NCI-H345 (cell line): ENCODE measurements at places on chromosomes 5 and 9.

GRCh38 chr5:96381526-96381925 is 51.5 kb downstream of the PCSK1 start:
- peak; percentile 66 for DNase-seq

DNA sequence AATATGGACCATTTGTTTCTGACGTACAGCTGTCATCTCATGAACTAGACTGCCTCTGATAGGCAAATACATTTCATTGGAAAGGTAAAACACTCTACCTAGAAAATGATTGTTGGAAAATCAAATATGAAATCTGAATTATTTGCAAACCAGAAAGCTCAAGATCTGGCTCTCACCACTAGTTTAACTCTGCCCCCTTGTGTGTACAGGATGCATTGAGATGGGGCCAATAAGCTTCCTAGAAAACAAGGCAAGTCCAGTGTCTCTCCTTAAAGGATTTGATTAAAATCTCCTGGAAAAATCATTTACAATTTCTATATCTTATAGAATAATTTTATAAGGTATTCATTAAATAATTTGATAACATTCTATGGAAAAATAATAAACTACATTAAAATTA is 311.9 kb upstream of the ANKH start:
- no peak for DNase-seq

GRCh38 chr9:27496135-27496504 is 28.0 kb upstream of the IFNK start:
- no peak for DNase-seq

DNA sequence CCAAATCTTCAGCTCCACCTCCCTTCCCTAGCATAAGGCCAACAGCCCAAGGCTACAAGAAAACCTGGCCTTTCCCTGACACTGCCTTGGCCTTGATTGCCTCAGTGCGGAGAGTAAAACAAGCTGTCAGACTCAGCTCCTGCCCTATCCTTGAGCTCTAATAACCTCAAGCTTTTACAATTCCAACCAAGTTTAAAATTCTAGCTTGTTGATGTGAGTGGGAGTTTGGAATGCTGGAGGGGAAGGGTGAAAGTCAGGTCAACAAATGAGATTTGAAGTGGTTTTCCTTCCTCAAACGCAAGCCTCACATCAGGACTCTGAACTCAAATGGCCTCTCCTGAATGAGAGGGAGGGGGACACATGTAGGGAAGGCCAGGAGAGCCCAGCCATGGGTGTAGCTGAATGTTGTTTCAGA is 197.0 kb upstream of the VLDLR start:
- DNase-seq = no peak

DNA sequence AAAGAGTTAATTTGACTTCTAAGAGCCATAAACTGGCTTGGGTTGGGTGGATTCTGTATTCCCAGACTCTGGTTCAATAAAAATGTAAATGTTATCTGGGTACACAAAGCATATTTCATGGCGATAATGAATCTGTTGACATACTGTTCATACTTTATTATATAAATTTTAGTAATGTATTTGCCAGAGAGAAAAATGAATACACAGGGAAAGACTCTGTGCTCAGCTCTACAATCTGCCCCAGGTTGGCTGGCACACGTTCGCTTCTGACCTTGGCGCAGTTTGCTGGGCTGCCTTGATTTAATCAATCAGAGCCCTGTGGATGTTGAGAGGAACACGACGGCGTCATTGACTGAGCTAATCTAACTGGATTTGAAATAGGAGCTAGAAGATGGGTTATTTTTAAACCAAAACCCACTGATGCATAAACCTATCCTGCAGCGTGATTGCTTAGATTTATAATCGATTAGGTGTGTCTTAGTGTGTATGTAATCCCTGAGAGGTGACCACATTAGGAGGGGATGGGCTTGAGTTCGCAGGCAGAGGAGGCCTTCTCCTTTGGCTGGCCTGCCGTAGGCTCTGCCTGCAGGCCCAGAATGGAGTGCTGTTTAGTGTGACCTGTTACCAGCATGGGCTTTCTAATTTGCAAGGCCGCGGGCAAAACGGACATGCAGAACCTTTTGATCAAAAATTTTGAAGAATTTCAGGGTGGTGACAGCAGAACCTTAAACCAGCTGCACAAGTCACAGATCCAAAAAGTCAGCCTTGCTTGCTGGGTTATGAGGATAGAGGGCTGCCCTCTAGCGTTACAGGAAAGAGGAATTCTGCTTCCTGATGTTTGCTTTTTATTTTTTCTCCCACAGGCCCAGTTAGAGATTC is 3.9 kb upstream of the ADCY2 start:
- DNase-seq = peak; percentile 68

DNA sequence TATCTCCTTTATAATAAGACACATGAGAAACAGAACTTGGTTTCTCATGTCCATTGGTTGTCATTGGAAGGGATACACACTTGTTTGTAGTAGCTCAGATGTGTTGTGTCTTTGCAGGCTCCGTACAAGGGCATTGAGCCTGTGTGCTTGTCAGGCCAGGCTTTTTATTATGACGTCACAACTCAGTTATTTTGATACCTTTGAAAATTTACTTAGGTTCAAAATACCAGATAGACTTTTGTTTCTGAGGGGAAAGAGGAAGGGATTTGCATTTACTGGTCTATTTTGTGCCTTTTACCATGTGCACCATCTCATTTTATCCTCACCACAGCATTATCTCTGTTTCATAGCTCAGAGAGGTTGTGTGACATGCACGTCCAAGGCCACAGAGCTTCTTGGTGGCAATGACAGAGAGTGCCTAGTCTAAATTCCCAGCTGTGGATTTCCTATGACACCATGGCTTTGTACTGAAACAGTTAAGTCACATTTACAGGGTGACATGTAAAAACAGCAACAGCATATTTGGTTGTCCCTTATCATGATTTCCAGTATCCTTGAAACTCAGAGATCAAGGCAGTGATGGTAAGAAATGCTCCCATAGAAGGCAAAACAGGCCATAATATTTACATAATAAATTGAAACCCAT is 268.7 kb downstream of the AOPEP start:
- DNase-seq = no peak

DNA sequence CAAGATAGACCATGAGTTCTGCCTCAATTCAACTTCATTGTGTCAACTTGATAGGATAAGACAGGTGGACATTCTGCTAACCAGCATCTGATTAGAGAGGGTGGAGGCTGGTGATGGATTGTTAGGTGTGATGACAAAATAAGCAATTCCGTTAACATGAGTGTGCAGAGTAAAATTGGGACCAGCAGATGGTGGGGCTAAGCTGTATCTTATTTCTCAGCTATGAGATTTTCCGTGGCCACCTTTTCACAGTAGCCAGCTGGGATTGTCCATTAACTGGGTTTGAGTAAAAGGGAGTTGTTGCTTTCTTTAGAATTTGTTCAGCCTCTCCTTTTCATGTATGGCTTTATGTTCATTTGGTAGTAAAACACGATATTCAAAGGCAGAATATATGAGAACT is 28.8 kb upstream of the TAL2 start:
- DNase-seq = no peak

DNA sequence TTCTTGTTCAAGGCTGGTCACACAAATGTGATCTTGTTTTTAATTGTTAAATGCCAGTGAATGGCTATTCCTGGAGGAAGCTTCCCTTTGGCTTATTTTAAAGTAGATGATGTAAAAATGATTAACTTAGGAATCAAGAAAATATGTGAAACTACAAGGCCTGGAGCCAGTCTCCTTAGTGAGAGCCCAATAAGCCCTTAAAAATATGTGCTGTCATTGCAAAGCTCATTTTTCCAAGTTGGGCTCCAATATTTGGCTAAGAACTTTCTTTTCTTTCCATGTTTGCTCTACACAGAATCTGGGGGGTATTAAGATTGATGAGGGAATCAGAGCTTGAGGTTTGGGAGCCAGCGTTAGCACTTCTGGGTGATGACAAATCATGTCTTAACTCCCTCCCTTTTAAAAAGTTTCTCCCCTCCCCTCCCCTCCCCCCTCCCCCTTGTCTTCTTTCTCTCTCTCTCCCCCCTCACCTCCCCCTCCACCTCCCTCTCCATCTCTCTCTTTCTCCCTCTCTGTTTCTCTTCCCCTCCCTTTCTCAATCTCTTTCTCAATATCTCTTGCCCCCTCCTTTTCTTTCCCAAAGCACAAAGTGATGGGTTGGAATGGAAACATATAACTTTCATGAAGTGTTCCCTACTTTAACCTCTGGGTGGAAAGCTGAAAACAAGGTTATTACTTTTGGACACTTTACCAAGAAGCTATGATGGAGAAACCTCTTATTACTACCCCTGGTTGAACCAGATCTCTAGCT is 86.0 kb downstream of the FBXL7 start:
- DNase-seq = no peak

DNA sequence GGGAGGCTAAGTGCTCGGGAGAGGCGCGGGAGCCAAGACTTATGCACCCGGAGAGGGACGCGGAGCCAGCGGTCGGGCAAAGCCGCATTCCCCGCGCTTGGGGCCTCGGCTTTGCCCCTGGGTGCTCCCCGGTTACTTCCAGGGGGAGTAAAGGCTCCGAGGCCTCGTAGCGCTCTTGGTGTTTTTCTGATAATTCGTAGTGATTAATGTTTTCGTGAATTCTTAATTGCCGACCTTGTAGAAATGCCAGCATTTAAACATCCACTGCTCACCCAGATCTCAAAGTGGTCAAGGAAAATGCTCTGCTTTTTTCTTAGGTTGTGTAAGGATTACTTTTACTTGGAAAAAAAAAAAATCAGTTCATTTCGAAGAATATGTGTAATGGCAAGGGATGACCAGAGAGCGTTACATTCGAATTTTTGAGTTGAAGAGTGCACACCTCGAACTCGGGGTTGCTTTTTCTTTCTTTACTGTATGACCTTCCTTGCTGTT is 654 bp upstream of the TUT7 start:
- no peak for DNase-seq

DNA sequence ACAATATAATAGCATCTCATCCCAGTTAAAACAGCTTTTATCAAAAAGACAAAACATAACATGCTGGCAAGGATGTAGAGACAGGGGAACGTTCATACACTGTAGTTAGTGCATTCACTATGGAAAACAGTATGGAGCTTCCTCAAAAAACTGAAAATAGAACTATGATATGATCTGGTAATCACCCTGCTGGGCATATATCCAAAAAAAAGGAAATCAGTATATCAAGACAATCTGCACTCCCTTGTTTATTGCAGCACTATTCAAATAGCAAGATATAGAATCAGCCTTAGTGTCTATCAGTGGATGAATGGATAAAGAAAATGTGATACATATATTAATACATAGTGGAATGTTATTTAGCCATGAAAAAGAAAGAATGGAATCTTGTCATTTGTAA is 88.5 kb downstream of the PBX3 start:
- no peak for DNase-seq

GRCh38 chr5:133319905-133320520 is 268.2 kb downstream of the HSPA4 start:
- no peak for DNase-seq

DNA sequence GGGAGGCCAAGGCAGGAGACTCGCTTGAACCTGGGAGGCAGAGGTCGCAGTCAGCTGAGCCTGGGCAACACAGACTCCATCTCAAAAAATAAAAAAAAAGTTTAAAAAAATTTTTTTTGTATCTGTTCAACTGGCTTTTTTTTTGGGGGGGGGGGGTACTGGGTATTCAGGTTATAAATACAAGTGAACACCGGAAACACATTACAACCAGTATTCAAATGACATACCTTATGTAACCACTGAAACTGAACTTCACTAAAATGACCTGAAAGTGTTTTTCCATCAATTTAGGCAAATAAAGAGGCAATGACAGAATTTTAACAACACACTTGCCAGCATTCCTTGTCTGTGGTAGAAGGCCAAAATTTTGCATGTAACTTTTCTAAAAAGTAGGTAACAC is 33.5 kb downstream of the STRBP start:
- DNase-seq = no peak

DNA sequence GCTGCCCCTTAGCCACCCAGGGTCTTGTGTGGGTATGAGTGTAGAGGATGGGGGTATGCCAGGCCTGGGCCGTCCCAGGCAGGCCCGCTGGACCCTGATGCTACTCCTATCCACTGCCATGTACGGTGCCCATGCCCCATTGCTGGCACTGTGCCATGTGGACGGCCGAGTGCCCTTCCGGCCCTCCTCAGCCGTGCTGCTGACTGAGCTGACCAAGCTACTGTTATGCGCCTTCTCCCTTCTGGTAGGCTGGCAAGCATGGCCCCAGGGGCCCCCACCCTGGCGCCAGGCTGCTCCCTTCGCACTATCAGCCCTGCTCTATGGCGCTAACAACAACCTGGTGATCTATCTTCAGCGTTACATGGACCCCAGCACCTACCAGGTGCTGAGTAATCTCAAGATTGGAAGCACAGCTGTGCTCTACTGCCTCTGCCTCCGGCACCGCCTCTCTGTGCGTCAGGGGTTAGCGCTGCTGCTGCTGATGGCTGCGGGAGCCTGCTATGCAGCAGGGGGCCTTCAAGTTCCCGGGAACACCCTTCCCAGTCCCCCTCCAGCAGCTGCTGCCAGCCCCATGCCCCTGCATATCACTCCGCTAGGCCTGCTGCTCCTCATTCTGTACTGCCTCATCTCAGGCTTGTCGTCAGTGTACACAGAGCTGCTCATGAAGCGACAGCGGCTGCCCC is 2.6 kb downstream of the SLC35A4 start:
- DNase-seq = no peak

DNA sequence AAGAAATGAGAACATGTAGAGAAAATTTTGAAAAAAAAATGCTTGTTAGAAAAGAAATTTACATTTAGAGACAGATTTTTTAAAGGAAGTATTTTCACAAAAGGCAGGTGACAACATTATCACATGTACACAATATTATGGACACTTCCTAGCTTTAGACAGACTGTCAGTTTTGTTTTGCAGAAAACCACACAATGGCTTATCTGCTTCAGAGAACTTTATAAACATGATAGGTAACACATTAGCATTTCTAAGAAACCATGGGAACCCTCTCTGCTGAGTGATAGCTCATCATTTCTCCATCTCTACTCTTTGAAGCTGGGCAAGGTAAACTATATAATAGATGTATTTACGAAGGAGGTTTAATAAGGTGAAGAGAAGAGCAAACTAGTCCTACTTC is 25.6 kb downstream of the POU5F2 start:
- DNase-seq = peak; percentile 8

DNA sequence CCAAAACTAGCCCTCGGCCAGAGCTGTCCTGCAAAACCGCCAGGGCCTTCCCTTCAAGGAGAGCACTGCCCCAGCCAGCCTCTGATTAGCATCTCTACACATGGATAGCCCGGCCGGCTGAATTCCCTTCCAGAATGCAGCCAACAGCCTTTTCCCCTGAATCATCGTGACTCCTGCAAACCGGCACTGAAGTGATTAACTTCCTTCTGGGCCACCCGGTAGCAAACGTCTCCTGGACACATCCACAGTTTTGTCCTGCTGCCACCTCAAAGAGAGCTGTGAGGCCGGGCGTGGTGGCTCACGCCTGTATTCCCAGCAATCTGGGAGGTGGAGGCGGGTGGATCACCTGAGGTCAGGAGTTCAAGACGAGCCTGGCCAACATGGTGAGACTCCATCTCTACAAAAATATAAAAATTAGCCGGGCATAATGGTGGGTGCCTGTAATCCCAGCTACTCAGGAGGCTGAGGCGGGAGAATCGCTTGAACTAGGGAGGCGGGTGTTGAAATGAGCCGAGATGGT is 21.1 kb upstream of the EEIG1 start:
- no peak for DNase-seq
